SK-MEL-5 (cell line): ENCODE measurements at places on chromosomes 6 and 20. TPM values are rescaled to one million over a fixed set of nuclear protein-coding genes. Genes with fewer than 3 reads are reported as not detected.

DNA sequence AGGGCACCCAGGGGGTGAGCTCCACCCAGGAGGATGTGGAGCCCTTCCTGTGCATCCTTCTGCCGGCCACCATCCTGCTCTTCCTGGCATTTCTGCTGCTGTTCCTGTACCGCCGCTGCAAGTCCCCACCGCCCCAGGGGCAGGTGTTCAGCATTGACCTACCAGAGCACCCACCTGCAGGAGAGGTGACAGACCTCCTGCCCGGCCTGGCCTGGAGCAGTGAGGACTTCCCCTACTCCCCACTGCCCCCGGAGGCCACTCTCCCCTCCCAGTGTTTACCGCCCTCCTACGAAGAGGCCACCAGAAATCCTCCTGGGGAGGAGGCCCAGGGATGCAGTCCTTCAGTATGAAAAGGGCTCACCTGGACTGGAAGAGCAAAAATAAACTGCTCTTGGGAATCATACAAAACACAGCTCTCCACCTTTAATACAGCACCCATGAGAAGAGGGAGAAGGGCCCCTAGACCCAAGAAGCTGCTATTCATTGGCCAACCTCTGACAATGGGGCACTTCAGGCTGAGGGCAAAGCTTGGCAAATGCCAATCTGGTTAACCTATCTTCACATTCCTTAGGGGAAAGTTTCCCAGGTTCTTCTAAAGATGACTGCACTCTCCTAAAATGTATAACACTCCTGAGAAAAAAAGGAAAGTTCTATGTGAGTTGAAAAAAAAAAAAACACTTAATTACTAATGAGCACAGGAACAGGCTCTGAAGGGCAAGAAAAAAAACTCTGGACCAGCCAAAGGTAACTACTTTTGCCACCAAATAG is 5.0 kb downstream of the SMIM28 start:
- no peak for DNase-seq

DNA sequence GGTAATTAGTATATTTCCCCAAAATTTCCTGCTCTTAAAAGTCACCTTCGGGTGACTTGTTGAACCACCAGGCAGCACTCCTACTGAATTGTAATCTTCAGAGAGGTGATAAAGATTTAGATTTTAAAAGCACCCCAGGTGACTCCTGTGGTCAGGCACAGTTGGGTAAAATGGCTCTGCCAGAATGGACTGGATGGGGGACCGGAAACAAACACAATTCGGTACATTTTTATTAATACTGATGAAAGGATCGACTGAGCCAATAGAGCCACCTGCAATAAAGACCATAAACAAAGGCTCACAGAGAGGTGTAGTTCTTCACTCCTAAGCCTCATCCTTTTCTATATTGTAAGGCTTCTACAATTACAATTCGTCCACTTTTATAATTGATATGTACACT is 19.6 kb upstream of the FAM83C start:
- DNase-seq, result no peak

DNA sequence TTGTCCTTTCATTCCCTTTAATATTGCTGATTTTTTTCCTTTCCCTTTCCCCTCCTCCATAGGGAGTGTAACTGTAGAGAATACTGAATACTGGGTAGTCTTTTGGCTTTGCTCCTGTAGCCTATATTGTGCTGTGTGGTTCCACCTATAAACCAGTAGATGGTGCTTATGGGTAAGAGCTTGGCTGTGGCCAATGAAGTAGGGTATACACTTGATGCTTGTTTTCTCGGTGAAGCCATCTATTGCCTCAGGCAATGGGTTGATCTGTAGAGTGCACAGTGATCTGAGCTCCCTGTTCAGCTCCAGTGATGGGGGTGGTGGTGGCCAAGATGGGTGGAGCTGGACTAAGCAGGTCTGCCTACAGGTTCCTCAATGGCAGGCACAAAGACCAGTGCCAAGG is 203.3 kb upstream of the IMPG1 start:
- peak; percentile 76 for DNase-seq

GRCh38 chr6:3538536-3538935 is 81.7 kb upstream of the SLC22A23 start:
- no peak for DNase-seq

DNA sequence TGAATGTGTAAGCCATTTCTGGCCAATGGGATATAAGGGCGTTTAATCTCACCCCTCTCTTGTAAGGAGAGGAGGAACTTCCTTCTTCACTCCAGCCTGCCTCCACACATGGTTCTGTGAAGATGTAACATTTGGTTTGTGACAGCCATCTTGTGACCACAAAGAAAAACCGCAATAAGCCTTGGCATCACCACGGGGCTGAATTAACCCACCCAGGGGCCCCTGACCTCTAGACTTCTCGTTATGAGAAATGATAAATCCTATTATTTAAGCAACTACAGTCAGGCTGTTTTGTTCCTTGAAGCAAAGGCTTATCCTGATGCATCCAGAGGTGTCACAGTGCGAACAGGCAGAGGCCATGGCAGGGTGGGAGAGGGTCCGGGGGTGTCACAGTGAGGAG is 139.7 kb downstream of the CDC5L start:
- no peak for DNase-seq

DNA sequence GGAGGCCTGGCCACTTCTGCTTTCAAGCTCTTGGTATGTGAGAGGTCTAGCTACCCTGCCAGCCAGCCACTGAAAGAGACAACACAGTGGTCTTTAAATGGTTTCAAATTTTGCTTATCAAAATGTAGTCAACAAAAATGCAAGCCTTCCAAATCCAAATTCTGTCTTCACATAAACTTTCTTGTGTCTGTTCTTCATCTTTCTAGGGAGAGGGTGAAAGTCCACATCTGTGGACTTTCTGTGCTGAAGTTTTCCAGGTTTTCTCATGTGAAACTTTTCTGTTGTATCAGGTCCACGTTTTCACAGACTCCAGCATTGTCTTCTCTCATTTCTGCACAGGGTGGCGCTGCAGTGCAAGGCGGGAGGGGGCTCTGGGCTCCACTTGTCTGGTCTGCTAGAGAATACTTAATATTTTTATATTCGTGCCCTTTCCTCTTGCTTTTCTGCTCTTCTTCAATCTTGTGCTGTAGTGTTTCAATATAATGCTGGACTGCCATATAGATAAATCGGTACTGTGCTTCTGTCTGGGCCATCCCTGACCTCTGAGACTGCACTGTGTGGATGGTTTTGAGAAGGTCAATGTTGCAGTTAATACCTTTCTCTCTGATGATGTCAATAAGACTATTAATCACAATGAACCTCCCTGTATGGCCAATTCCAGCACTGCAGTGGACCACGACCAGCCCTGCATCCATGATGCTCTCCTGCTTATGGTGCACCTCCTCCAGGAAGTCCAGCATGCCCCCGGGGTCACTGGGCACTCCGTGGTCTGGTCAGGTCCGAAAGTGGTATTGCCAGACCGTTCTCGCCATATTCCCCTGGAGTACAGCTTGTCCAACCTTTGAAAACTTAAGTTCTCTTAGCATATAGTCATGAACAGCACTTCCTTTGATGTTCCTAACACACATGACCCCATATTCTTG is 161.6 kb upstream of the TNFAIP3 start:
- DNase-seq, result peak; percentile 78

- no peak for DNase-seq
Measured at GRCh38 chr20:12936020-12936419, 72.8 kb upstream of the SPTLC3 start.

- no peak for DNase-seq
Measured at GRCh38 chr6:53615633-53616449, 49.7 kb downstream of the KLHL31 start.

- peak; percentile 22 for DNase-seq
Measured at GRCh38 chr6:106281088-106281487, 44.5 kb downstream of the ATG5 start.

- no peak for DNase-seq
Measured at GRCh38 chr6:167151648-167152047, 6.1 kb downstream of the GPR31 start.

DNA sequence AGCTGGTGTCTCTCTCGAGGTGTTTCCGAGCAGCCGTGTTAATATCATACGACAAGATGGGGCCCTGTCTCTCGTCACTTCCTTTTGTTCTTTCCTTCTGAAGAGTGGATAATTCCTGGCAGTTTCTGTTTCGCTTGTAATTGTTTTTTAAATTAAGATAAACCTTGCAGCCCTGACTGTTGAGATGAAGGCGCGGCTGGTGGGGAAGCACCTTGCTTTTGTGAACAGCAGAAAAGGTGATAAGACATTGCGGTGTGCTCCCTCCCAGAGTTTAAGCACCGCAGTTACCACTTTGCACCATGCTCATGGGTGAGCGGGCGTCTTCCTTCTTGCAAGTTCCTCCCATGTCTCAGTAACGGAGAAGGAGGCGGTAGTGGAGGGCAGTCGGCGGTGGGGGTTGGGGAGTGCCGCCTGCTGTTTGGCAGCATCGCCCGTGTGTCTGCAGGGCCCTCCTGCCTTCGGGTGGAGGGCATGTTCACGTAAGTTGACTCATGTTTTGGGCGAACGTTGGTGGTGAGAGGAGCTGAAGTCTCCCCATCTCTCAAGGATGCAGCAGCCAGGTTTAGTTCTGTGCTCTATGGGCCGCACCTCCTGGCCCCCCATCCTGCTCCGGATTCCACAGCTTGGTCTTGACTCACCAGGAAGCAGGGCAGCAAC is 345.9 kb downstream of the TAF4 start:
- DNase-seq, result no peak

The RNF217 gene
- 11.0 and 13.0 TPM in 2 replicates for total RNA-seq

The GPLD1 gene
- 0.55 and 1.1 TPM in 2 replicates for total RNA-seq
